Fibroblast of skin of scalp (primary cell): ENCODE measurements at places on chromosomes 12 and 14.

- DNase-seq: peak; percentile 27
Observed at GRCh38 chr12:91241756-91242155, 59.1 kb upstream of the DCN start.

DNA sequence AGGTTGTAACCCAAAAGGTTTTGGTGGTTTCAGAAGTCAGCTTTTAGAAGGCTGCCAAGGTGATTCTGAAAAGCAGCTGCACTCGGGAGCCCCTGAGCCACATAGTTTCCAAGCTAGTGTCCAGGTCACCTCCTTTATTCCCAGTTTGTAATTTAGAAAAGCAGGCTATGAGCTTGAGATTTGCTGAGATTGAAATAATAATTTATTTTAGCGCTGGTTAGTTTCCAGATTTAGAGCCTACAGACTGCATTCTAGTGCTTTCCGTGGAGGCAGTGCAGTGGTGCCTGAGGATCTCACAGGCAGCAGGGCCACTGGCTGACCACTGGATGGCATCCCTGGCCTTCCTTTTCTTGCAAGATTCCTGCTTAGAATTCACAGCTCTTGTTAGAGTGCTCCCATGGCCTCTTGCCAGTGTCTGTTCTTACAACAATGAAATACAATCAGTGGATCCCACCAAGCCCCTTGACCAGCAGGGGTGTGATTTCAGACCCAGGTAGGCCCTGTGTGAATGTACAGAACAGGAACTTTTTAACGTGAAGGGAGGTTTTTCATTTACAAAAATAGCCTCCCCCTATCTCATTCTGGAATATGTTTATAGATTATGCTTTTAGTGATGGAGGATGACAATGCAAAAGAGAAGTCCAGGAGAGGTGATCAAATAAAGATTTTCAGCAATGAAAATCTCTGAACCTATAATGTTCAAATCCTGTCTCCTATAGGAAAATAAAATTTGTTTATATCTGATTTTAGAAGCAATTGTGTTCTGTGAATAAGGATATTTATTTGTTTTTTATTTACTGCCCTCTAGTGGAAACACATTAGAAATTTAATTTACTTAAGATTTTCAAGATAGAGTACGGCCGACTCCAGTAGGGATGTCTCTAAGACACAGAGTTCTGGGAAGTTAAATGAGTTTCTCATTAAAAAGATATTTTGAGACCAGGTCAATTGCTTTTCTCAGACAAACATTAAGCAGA is 362.1 kb upstream of the STXBP6 start:
- DNase-seq: no peak

- no peak for DNase-seq
Observed at GRCh38 chr12:45232146-45232755, 16.4 kb downstream of the ANO6 start.

DNA sequence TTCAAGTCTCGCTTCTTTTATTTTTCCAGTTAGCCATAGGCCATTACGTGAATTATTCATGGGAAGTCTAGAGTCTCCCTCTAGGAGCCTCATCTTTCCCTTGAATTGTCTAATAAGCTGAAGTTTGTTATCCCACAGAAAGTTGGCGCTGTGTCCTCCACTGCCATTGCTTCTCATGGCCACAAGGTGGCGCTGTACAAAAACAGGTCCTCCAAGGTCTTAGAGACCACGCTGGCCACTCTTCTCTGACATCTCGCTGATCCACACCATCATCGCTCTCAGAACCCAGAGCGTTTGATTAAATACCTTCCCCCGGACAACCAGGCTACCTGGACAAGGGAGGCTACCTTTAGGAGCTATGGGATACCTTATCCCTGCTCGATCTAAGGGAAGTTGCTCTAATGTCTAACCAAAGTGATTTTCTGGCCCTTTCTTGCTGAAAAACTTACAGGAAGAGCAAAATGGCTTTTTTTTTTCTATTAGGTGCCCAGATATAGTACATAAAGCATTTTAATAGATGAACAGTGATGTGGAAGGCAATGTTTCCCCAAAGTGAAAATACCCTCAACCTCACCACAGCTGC is 110.0 kb downstream of the CCDC60 start:
- DNase-seq: peak; percentile 15

GRCh38 chr14:29926228-29926627 is 1.4 kb downstream of the PRKD1 start:
- DNase-seq: no peak

DNA sequence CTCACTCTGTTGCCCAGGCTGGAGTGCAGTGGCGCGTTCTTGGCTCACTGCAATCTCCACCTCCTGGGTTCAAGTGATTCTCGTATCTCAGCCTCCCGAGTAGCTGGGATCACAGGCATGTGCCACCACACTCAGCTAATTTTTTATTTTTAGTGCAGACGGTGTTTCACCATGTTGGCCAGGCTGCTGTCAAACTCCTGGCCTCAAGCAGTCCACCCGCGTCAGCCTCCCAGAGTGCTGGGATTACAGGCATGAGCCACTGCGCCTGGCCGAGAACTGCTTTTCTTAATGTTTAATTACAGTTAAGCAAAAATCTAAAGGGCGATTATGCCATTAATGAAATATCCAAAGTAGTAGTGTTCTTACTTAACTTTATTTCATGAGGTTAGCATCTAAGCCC is 13.6 kb downstream of the YARS2 start:
- DNase-seq: no peak

GRCh38 chr12:30840715-30841114 is 85.8 kb upstream of the TSPAN11 start:
- DNase-seq: no peak

- no peak for DNase-seq
Observed at GRCh38 chr12:40144023-40144422, 38.1 kb upstream of the SLC2A13 start.

DNA sequence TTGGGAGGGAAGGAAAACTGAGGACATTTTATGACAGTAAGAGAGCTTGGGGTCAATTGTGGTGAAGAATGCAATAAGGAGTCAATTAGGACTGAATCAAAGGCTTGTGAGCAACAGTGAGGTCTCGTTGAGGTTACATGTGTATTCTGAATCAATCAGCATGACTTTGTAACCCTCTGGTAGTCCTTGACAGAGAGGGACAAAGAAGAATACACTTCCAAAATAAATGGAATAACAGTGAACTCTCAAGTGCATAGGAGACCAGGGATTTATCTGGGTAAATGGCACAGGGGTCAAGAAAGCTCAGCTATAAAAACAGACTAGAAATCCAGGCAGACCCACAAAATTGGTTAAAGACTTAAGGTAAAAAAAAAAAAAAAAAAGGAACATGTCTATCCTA is 85.1 kb upstream of the NAV3 start:
- DNase-seq: no peak

DNA sequence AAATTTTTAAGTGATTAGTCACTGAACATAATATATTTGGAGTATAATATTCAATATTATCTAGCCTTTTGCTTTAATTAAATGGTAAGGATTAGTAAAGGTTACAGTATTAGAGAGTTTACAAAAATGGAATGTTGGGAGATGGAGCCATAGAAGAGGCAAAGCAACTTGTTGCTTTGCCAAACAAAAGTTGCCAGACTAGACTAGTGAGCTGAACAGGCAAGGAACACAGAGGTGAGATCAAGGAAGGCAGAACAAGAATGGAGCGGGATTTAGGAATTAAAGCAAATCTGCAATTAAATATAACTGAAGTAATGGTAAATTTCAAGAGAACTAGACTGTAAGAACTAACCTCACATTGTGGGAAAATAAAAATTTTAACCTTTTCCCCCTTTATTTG is 5.1 kb downstream of the ARF6 start:
- DNase-seq: no peak

- no peak for DNase-seq
Observed at GRCh38 chr12:27806259-27806658, 26.2 kb upstream of the MANSC4 start.

DNA sequence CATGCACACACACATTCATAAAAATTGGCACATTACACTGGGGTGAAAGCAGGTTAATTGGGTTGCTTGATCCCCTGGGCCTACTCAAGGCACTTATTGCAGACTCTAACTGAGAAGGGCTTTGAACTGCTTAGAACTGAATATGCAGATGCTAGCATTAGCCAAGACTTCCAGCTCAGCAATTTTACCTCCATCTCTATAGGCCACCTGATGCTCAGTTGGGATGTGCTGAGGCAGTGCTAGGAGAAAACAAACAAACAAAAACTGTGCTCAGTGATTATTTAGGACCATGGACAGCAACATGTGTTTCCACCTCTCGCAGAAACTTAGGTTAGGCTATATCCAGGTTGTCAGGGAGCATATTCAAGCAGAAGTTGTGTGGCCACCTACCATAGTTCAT is 124.8 kb upstream of the WSCD2 start:
- DNase-seq: no peak

GRCh38 chr14:60195179-60195810 is 30.1 kb upstream of the DHRS7 start:
- no peak for DNase-seq

GRCh38 chr14:81234278-81234677 is 13.5 kb upstream of the GTF2A1 start:
- DNase-seq: peak; percentile 47

DNA sequence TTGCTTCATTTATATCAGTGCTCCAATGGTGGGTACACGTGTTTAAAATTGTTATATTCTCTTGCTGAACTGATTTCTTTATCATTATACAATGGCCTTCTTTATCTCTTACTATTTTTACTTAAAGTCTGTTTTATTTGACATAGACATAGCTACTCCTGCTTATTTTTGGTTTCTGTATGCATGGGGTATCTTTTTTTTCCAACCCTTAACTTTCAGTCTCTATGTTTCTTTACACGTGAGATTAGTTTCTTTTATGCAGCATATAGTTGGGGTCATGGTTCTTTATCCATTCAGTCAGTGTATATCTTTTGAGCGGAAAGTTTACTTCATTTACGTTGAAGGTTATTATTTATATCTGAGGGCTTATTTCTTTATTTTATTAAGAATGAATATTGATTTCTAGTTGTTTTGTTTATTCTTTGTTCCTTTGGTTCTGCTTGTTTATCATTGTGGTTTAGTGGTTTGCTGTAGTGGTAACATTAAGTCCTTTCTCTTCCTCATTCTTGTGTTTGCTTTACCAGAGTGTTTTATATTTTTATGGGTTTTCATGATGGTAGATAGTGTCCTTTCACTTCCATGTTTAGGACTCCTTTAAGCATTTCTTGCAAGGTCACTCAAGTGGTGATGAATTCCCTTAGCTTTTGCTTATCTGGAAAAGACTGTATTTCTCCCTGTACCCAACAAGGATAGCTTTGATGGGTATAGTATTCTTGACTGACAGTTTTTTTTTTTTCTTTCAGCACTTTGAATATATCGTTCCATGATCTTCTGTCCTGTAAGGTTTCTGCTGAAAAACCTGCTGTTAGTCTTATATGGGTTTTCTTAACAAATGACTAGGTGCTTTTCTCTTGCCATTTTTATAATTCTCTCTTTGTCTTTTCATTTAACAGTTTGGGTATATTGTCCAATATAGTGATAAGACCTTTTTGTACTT is 38.3 kb upstream of the FAR2 start:
- DNase-seq: no peak

- DNase-seq: no peak
Observed at GRCh38 chr12:99752740-99753139, 105.2 kb downstream of the GARIN6 start.

DNA sequence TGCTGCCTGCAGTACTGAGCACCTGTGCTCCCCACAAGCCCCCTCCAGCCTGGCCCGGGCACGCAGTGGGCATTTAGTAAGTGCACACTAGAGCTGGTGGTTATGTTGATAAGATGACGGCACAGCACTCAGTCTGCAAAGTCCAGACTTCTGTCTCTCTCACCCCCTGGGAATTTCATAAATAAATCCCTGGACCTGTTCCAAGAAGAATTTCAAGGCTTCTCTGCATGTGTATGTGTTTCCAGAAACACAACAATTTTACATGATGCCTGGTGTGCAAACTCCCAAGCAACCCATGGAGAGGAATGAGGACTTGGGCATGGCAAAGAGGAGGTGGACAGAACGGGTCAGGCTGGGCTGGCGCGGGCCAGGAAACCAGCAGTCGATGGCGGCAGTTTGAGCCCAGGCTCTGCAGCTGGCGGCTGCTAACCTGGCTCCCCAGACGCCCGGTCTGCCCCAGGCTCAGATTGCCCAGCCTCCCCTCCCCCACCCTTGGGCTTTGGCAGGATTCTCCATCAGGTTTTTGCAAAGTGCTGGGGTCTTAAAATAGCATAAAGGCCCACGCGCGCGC is 10.4 kb upstream of the ACVR1B start:
- peak; percentile 62 for DNase-seq

GRCh38 chr12:95762123-95762785 is 28.3 kb downstream of the NTN4 start:
- DNase-seq: no peak

DNA sequence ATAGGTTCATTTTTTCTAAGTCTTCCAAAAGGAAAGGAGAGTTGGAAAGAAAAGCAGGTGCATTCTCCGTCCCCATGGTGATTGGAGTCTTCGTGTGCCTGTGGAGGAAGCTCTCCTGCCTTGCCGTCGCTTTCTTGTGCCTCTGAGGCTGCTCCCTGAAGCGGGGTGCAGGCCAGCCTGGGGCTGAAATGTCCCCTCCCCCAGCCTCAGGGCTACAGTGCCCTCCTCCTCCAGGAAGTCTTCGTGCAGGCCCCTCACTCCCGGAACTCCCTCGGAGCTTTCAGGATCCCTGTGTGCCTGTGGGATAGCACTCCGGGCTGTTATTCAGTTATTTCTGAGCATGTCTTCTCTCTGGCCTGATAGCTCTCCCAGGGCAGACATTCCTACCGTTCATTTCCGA is 569.2 kb downstream of the VRK1 start:
- DNase-seq: no peak

DNA sequence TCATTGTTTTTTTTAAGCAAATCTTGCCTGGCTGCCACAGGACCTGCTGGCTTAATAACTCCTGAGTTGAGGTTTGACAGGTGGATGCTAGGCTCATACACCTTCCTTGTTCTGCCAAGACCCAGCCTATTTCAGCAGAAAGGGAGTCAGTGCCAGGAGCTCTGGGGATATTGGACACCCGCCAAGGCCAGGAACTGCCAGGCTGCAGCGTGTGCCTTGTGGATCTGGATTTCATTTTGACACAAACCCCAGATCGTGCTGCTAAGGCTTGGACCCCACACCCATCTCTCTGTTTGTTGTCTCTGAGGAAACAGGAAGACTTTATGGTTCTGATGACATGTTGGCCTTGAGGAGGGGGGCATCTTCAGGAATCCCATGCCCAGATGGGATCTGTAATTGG is 44.4 kb upstream of the PRIMA1 start:
- DNase-seq: no peak

- no peak for DNase-seq
Observed at GRCh38 chr12:56042843-56043242, 1.1 kb downstream of the RPS26 start.

GRCh38 chr12:128817111-128818015 is 6.4 kb downstream of the SLC15A4 start:
- no peak for DNase-seq

DNA sequence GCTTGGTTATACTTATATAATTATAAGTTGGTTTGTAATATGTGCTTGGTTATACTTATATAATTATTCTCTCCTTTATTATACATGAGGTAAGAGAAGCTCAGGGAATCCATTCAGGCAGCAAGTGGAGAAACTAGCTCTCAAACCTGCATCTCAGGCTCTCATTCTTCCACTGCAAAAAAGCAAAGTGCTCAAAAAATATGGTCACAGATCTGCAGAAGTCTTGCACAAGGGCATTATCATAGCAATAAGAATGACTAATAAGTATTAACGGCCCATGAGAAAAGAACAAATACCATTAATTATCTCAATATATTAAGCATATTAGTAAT is 476 bp upstream of the TRAFD1 start:
- DNase-seq: no peak
